Mesothelial cell of epicardium (in vitro differentiated cells): ENCODE measurements at places on chromosomes 2 and 18. TPM values are rescaled to one million over a fixed set of nuclear protein-coding genes. Genes with fewer than 3 reads are reported as not detected.

DNA sequence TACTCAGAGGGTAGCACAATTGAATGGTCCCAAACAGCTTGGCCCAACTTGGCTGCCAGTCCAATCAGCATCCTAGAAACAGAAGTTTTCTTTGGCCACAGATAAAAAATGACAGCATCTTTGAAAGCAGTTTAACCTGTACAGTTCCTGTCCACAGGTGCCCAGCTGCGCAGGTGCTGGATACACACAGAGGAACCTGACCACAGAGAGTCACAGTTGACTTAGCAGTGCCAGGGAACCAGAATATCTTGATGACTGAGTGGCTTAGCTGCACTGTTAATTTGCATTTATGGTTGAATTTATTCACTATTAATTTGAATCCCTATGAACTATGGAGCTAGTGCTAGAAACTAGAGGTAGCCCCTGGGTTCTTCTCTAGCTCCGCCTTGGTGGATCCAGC is 93.7 kb downstream of the TPGS2 start:
- no peak overlapping the region for H3K4me3 ChIP-seq
- DNase-seq = no peak
- H3K27me3 ChIP-seq = no peaks in the 10 kb centered on the region
- peaks cover 6% of the 10 kb centered on the region for H3K4me1 ChIP-seq
- peaks cover 28% of the 10 kb centered on the region for H3K36me3 ChIP-seq

- no peak for DNase-seq
- H3K27ac ChIP-seq = no peak overlapping the region
- peaks cover 5% of the 10 kb centered on the region for H3K4me1 ChIP-seq
- H3K27me3 ChIP-seq = no peaks in the 10 kb centered on the region
- H3K4me3 ChIP-seq = no peak overlapping the region
Observed at GRCh38 chr18:54684784-54685183, 93.7 kb downstream of the DYNAP start.

The IL1F10 gene
- total RNA-seq = not detected in 3 replicates

- no peaks in the 10 kb centered on the region for H3K27me3 ChIP-seq
- H3K27ac ChIP-seq = no peak overlapping the region
- H3K4me3 ChIP-seq = no peak overlapping the region
- peaks cover 4% of the 10 kb centered on the region for H3K4me1 ChIP-seq
Observed at GRCh38 chr2:188399159-188399558, 107.5 kb downstream of the GULP1 start.

GRCh38 chr2:1132328-1132969 is 181.8 kb downstream of the SNTG2 start:
- no peak overlapping the region for H3K27ac ChIP-seq
- peaks cover 13% of the 10 kb centered on the region for H3K27me3 ChIP-seq
- H3K36me3 ChIP-seq = no peaks in the 10 kb centered on the region
- peaks cover 8% of the 10 kb centered on the region for H3K4me1 ChIP-seq
